ENCODE measurements at places on chromosomes 7 and 10.

- no peak for DNase-seq
Measured at GRCh38 chr10:110612087-110612486, 32.0 kb upstream of the RBM20 start.

GRCh38 chr10:74118804-74119203 lies 31.8 kb downstream of the AP3M1 start:
- DNase-seq: no peak

DNA sequence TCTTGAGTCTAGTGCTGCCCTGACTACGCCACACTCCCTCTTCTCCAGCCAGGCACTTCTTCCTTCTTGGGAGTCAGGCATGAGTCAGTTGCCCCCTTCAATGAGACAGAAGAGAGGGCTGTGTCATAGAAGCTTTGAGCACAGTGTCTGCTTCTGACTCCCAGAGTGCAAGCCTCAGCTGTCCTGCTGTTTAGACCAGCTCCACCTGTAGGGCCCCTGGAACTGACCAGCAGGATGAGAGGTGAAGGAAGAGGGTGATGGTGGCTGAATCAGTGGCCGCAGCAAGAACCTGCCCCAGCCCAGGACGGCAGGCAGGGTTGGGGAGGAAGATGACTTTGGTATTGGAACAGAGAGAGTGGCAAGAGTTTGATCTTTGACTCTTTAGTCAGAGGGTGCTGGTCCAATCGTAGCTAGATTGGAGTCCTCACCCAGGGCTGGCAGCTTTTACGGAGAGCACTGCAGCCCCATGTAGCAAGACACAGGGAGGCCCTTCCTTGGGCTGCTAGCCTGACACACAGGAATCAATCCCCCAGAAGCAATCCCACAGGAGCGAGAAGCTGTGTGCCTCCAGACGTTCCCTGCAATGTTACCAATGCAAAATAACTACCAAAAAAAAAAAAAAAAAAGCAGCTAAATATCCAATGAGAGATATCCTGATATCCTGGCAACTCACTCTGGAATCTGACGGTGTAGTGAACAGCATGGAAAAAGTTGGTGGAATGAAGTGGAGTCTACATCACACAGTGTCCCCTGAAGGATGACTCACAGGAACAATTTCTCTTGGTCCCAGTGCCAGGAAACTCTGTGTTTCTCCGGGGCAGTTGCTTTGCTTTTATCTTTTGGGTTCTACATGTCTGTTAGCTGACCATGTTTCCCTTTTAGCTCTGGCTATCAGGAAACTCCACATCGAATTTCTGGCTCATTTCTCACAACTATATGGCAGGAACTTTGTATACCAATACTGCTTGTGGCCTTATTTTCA lies 6.9 kb downstream of the C10orf62 start:
- DNase-seq: no peak

DNA sequence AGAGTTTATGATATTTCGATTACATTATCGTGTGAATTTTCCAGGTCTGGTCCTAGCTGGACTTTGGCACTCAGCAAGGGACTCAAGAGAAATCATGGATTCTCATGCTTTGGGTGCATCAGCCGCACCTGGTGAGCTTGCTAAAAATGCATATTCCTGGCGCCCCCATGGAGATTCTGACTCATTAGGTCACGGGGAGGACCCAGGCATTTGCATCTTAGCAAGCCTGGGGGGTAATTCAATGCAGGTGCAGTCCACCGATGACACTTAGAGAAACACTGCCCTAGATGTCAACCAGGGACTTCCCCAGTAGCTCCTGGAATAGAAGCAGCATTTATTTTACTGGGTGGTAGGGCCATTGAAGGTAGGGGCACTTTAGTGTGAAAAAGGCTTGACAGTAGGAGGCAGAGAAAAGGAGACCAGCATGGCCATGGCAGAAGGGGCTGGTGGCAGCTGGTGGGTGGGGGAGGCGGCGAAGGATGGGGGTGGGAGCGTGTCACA lies 29.9 kb upstream of the PDCD4 start:
- no peak for DNase-seq

DNA sequence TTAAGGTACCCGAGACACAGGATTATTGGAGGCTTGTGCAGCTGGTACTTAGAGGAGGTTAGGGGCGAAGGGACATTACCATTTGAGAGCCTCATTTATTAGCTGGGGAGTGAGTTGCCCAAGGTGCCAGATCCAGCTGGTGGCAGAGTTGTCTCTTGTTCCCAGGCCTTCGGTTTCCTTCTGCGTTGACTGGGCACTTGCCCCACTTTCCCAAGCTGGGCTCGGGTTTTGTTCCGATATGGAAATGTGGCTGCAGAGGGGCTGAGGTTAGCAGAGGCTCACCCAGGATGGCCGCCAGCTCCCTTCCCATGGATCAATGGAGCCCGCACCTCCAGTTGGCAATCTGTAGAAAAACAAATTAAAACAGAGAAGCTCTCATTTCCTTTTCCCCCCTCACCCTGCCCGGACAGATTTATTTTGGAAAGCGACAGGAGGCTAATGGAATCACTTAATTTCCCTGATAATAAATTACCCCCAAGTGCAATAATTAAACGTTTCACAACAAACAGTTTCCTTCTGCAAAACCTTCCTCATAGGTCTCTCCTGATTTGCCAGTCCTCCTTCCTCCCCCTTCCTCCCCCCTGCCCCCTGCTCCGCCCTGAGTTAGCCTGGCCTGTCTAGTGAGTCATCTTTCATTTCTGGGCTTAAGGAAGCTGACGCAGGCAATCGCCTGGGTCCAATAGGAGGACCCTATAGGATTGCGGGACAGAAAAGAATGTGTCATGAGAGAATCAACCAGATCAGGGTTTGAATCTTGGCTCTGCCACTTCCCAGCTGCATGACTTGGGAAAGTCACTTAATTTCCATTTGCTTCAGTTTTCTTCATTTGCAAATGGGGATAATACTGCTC lies 51.7 kb downstream of the ADRA2A start:
- DNase-seq: no peak

DNA sequence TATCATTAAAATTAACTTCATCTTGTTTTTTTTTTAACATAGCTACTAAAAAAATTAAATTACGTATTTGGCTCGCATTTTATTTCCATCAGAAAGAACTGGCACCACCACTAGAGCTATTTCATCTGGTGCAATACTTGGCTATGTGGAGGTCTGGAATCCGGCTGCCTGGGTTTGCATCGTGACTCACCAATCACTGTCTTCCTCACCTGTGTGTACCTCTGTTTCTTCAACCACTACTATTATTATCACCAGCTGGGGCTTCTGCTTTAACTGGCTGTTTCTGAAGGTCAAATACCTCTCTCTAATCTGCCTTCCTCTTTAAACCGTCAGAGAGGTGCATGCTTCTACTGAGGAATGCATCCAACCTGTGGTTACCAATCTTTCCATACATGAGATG lies 6.5 kb downstream of the WDR91 start:
- no peak for DNase-seq

DNA sequence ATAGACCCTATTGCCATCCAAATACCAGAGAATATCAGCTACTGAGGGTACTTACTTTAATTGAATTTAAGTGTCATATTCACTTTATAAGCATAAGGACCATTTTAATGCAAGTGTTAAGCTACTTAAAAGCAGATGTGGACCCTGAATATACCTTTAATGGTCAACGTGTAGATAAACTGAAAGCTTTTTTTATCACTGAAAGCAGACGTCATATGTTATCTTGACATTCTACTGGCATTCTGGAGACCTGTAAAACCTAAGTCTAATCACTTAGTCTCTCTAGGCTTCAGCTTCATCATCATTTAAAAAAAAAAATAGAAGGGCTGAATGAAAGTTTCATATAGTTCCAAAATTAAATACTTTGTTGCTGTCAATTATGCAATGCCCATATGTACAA lies 116.5 kb downstream of the ELAPOR2 start:
- no peak for DNase-seq

DNA sequence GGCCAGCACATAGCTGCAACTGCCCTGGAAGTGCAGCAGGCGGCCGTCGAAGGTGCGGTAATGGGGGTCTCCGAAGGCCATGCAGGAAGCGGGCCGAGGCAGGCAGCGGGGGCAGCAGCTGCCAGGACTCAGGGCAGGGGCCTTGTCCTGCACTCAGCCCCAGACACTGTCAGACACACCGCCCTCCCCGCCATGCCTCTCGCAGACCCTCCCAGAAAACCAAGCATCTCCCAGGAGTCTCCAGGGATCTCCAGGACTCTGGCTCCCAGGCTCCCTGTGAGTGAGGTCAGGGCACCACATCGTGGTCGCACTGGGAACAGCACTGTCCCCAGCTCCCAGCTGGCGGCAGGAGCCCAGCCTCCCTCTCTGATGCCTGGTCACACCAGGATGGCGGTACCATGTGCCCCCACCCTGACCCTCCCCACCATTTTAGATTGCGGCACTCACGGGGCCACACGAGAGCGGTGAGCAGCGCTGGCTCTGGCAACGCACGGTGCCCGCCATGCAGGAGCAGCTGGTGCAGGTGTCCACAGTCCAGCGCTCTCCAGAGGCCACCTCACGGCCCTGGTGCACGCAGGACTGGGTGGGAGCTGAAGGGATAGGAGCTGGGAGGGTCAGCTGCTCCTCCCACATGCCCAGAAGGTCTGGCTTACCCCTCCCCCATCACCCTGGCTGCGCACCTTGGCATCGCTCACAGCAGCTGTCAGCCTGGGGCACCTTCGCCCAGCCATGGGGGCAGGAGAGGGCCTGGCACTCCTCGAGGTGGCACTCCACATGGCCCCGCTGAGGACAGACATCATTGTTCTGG lies 17.5 kb downstream of the ATP6V1F start:
- no peak for DNase-seq

DNA sequence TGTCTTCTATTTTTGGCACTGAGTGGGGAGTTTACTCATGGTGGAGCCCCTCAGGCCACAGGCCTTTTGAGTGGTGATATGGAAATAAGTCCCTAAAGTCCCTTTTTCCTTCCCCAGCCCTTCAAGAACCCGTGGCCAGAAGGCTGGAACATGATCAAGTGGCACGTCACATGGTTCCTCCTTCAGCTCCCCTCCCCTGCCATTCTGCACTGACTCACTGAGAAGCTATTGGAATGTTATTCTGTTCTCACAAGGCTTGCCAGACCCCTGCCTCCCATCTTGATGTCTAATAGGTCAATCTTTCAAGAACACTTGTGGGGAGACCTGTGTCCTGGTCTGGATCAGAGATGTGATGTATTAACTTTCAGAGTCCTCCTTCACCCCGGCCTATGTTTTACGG lies 279.8 kb downstream of the SEC23IP start:
- DNase-seq: no peak

GRCh38 chr10:91642831-91643692 lies 10.2 kb upstream of the PPP1R3C start:
- DNase-seq: no peak

DNA sequence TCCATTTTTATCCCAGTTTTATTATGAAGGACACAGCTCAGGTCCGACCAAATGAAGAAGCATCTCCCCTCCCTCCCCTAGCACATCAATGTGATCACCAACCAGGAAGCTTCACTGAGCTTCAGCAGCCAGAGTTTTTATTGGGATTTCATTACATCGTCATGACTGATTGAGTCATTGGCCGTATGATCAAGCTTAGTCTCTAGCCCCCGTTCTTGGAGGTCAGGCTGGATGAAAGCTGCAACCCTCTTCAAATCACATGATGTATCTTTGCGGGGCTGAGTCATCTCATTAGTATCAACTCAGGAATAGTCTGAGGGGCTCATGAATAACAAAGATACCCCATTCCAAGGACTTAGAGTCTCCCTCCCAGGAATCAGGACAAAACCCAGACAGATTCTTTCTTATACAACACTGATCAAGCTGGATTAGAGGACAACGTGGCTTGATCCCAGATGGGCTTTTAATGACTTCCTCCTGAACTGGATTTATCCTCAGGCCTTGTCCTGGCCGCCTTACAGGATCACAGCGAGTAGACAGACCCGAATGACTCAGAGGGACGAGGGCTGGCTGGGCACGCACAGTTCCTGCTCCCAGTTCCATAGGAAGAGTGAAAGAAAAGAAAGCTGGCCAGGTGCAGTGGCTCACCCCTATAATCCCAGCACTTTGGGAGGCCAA lies 14.5 kb downstream of the LIMK1 start:
- DNase-seq: no peak

- no peak for DNase-seq
Measured at GRCh38 chr7:47239931-47240421, 341.9 kb downstream of the TNS3 start.

All from stimulated activated CD8-positive, alpha-beta memory T cell treated with anti-CD3 and anti-CD28 coated beads, Interleukin-7, amount 100 ng/mL, for 24 hours (primary cell).